Ascending aorta (tissue), 2 donors: ENCODE measurements at places on chromosomes 4 and X. TPM values are rescaled to one million over a fixed set of nuclear protein-coding genes. Genes with fewer than 3 reads are reported as not detected.

Gene MAGEB10
- not detected for total RNA-seq

Gene OFD1
- 8.4 TPM for total RNA-seq

Gene SLC39A8
- total RNA-seq: 17.1 TPM

Gene SOX3
- total RNA-seq: not detected

Gene PPP2R2C
- total RNA-seq: 2.2 TPM

Gene TBC1D9
- 25.5 TPM for total RNA-seq

Gene STPG2
- total RNA-seq: not detected

Gene FABP2
- total RNA-seq: not detected

Gene PHEX
- total RNA-seq: 0.96 TPM

Gene ITGB1BP2
- not detected for total RNA-seq

Gene PWWP3B
- not detected for total RNA-seq

Gene GUCY1A1
- total RNA-seq: 37.1 TPM

Gene BTK
- total RNA-seq: 0.64 TPM

Gene RNF212
- not detected for total RNA-seq

Gene ZAR1
- total RNA-seq: 1.4 TPM

Gene RHOH
- total RNA-seq: not detected

Gene AMBN
- total RNA-seq: not detected

Gene CXorf49
- not detected for total RNA-seq

Gene SMR3A
- total RNA-seq: not detected

Gene PRAF2
- total RNA-seq: 48.4 TPM

Gene TCEAL8
- 39.1 TPM for total RNA-seq

Gene PNMA6A
- 0.32 TPM for total RNA-seq

Gene KCNE5
- total RNA-seq: not detected

Gene MTNR1A
- not detected for total RNA-seq

Gene ART3
- not detected for total RNA-seq

Gene GIMD1
- not detected for total RNA-seq

Gene FATE1
- not detected for total RNA-seq

Gene PAGE4
- total RNA-seq: not detected

Gene F8A2
- total RNA-seq: not detected

Gene USP17L27
- not detected for total RNA-seq

Gene GPAT3
- total RNA-seq: 1.5 TPM

Gene MAGEB1
- not detected for total RNA-seq

Gene NWD2
- 0.64 TPM for total RNA-seq

Gene ADAMTS3
- 2.2 TPM for total RNA-seq

Gene SLC9B1
- total RNA-seq: not detected

Gene SSX1
- not detected for total RNA-seq

Gene PABPC1L2B
- total RNA-seq: not detected

Gene CHRDL1
- 43.5 TPM for total RNA-seq

Gene TMPRSS11B
- total RNA-seq: not detected

Gene CLGN
- total RNA-seq: not detected

Gene IL3RA
- 71.9 TPM for total RNA-seq

Gene BEX2
- 2.0 TPM for total RNA-seq

Gene MAGIX
- 0.32 TPM for total RNA-seq

Gene H2BW2
- total RNA-seq: not detected

Gene FGA
- total RNA-seq: 47.6 TPM

Gene MOSPD2
- total RNA-seq: 15.0 TPM

Gene AGA
- 4.5 TPM for total RNA-seq

Gene METTL14
- 2.4 TPM for total RNA-seq

Gene TMEM47
- total RNA-seq: 117 TPM

Gene GPR143
- not detected for total RNA-seq

Gene TBC1D19
- total RNA-seq: 18.1 TPM

Gene GDPD2
- not detected for total RNA-seq
